ENCODE measurements at places on chromosomes 3 and 15.

DNA sequence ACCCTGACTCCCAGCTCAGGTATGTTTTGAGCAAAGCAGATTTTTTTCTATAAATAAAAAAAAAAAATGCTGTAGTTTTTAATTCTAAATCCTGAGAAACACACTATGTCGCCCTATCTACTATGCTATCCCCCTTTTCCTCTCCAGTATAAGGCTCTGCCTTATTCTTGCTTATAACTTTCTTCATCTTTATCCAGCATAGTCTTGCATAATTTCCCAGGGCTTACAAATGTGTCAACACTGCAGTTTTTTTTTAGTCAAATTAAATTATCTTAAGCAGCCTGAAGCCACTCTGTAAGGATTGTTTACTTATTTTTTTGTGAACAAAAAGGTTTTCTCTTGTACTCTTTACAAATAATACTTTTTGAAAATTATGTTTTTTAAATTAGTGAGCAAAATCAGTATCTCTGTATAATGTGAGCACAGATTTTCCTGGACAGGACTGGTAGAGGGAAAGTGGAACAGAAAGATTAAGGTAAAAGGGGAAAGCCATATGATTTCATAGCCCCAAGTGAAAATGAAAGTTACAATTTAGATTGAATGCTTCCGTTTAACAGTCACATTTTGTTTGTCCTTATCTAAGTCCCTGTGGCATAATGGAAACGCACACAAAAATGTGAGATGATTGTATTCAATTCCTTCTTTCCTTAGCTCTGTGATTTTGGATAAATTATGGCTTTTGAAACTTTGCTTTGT lies 5.6 kb upstream of the PYDC2 start:
- no peak for DNase-seq

GRCh38 chr3:72797773-72798543 lies 50.3 kb downstream of the SHQ1 start:
- peak; percentile 67 for DNase-seq

DNA sequence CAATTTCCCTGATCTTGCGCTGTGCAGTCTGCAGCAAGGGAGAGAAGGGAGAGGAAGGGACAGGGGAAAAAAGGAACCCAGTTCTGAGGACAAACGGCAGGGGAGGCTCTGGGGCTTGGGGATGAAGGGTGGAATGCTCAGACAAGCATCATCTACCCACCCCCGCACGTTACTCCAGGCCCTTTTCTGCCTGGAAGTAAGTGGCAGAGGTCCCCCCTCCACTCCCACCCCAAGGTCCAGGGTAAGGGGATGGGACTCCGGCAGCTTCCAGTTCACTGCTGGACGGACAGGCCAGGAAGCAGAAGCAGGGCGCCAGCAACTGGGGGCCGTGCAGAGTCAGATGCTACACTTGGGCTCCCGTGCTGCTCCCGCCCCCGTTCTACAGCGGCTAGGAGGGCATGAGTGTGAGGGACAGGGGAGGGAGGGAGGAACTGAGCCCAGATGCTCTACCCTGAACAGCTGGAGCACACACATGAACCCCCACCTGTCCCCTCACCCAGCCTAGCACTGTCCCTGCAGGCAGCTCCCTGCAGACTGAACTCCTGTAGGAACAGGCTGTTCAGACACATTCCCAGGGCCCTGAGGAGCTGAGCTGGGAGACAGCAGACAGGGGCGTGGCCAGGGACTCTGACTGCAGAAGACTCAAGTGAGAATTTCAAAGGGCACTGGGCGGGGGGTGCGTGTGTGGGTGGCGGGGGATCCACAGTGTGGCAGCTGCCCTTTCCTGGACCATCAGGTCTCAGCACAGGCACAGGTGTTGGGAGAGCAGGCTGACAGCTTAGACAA lies 59.7 kb downstream of the SENP2 start:
- DNase-seq = no peak

DNA sequence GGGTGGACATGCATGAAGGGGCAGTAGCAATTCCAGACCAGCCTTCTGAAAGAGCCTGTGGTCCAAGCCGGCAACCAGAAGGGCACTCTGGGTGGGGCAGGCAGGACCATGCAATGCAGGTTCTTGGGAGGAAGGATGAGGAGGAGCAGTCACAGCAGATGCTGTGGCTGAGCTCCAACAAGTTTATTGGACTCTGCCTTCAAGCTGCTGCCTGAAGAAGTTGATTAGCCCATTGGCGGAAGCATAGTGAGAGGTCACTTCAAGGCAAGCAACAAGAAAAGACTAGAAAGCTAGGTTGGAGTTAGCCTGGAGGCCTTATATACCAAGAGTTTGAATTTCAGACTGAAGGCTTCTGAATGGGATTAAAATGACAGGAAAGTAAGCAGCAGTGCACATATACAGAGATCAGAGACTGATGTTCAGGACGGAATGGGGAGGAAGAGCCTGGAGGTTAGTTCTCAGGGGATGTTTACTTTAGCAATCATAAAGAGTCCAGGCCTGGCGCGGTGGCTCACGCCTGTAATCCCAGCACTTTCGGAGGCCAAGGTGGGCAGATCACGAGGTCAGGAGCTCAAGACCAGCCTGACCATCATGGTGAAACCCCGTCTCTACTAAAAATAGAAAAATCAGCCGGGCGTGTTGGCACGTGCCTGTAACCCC lies 39.9 kb downstream of the SFMBT1 start:
- no peak for DNase-seq

DNA sequence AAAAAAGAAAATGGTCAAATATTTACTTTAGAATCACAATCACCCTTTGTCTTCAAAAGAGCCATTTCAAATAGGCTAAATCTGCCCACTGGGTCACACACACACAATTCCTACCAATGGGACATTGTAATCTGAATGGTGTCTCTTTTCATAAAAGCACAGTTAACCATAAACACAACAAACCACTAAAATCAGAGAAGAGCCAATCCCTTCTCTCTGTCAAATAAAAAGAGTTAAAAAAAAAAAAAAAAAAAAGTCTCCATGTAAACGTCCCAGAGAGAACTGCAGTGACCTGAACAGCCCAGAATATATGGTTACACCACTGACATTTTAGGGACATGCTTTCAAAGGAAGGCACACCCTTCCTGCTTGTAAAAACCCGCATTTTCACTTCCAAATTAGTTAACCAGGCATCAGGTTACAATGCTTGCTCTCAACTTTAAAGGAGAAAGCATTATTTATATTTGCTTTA lies 63.7 kb downstream of the PRICKLE2 start:
- DNase-seq = no peak

- peak; percentile 77 for DNase-seq
Observed at GRCh38 chr15:88450125-88450798, 16.9 kb downstream of the MRPL46 start.

DNA sequence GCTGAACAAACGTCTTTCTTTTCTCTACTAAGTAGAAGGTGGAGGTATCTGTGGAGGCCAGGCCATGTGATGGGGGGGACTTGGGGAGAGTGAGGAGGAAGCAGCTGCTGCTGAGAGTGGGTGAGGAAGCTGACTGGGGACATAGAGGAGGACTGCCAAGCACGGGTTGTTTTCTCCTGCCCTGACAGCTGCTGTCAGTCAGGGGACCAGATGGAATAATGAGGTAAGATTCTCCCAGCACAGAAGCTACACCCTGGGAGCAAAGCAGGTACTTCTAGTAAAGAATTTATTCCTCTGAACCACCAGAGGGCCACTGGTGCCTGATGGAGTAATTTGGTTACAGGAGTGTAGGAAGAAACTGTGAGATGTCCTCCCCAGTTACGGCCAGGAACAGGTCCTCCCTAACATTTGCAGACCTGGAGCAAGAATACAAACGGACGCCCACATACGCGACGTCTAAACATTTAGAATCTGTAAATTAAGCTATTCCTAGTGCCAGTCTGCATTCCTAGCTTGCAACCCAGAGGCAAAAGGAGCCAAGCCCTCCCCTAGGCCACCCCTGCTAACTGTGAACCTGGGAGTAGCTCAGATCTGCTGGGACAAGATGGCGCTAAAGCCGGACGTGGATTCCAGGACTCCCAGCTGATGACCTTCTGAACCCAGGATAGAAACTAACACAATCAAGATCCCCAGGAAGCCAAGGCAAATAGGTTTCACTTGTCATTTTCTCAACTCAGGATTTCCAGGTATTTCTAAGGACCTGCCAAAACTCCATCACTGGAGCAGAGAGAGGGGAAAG lies 14.8 kb downstream of the CRYGS start:
- DNase-seq = no peak

DNA sequence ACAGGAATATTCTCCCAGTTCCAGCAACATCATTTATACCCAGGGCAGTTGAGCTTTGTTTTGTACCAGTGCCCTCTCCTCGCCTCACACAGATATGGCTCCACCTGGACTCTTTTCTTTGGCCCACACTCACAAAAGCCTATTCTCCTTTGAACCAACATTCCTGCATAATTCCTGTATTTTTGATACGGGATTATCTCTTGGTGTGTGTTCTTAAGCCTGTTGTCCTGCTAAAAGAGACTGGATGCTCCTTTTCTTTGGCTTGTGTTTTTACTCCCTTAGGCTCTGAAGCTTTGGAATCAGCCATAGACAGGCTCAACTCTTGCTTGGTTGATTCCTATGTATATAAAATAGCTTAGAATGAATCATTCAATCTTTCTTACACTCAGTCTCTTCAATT lies 305.4 kb upstream of the SATB1 start:
- DNase-seq = no peak

- DNase-seq = no peak
Observed at GRCh38 chr3:162354356-162354755, 857.7 kb downstream of the OTOL1 start.

DNA sequence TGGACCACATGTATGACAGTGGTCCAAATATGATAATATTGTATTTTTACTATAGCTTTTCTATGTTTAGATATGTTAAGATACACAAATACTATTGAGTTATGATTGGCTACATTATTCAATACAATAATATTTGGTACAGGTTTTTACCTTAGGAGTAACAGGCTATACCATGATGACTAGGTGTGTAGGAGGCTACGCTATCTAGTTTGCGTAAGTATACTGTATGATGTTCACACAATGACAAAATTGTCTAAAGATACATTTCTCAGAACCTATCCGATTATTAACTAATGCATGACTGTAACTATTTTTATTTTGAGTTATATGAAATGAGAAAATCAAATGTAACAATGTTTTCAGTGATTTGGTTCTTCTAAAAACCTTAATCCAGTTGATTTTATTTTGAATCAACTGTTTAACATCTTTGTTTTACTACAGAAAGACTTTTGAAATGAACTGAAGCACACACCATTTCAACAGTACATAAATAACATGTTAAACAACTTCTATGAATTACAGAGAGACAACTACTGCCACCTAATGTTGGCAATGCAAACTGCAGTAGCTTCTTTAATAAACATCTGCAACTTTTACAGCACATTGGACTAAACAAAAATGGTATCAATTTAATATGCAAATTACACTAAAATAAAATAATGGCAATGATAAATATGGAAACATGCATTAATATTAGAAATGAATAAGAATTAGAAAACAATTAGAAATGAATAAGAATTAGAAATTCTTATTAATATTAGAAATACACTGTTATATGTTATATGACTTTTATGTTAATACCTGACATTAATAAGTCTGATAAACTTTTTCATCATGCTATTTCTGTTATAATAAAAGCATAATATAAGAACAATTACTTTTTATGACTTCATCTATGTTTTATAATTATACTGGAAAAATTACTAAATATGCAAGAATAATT lies 255.7 kb downstream of the MBNL1 start:
- no peak for DNase-seq

DNA sequence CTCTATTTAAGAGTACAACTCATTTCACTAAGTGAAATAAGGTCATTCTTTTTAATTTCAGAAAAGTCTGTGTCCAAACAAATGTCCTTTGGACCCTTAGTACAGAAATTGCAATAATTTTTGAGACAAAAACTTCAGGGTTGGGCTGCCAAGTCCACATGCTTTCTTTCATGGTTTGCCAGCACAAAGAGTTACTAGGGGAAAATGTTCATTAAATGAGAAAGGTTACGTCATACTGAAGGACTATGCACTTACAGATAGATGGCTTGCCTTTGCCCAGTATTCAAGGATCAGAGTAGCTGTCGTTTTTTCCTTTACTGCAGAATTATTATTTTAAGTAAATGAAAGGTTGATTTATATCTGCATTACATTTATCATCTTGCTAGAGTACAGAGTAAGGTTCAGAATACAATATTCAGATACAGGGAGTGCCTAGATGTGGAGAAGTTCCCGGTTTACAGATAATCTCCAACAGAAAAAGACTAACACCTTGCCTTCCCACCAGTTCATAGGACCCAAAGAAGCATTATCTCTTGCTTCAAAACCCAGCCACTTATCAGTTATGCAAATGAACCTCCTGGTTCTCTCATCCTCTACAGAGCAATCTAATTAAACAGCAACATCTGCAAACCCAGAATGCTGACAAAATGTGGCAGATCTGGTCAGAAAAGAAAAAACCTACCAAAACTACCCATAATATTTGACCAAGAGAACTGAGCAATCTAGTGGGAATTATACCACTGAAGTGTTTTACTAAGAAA lies 179.3 kb downstream of the FRMD5 start:
- no peak for DNase-seq

DNA sequence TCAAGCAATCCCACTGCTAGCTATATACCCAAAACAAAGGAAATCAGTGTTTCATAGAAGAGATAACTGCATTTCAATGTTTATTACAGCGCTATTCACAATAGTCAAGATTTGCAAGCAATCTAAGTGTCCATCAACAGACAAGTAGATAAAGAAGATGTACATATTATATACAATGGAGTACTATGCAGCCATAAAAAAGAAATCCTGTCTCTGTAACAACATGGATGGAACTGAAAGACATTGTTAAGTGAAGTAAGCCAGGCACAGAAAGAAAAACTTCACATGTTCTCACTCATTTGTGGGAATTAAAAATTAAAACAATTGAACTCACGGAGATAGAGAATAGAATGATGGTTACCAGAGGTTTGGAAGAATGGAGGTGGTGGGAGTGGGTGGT lies 89.2 kb downstream of the LSAMP start:
- DNase-seq = no peak

GRCh38 chr3:157999246-157999645 lies 107.0 kb downstream of the SHOX2 start:
- no peak for DNase-seq

- no peak for DNase-seq
Observed at GRCh38 chr3:15794842-15795650, 2.7 kb downstream of the ANKRD28 start.

- DNase-seq = no peak
Observed at GRCh38 chr15:52652286-52652685, 26.9 kb downstream of the ATOSA start.

- peak; percentile 79 for DNase-seq
Observed at GRCh38 chr3:14548321-14548729, 8.2 kb upstream of the GRIP2 start.

GRCh38 chr15:65921780-65922179 lies 52.5 kb downstream of the RAB11A start:
- DNase-seq = no peak

Data from left ventricle myocardium superior (tissue), 1 donor.